ENCODE measurements at places on chromosomes 2 and 18.

- H3K27me3 ChIP-seq: no peaks in the 10 kb centered on the region
- no peak overlapping the region for H3K27ac ChIP-seq
Observed at GRCh38 chr2:114405247-114406116, 37.0 kb upstream of the DPP10 start.

- no peak overlapping the region for H3K27ac ChIP-seq
- H3K4me1 ChIP-seq: no peaks in the 10 kb centered on the region
- H3K4me3 ChIP-seq: no peak overlapping the region
- no peak for DNase-seq
Observed at GRCh38 chr2:38448692-38449410, 71.8 kb upstream of the ATL2 start.

GRCh38 chr18:45386041-45386655, 229.1 kb upstream of the SLC14A2 start:
- no peaks in the 10 kb centered on the region for H3K36me3 ChIP-seq
- no peak for DNase-seq
- no peaks in the 10 kb centered on the region for H3K4me1 ChIP-seq
- no peak overlapping the region for H3K27ac ChIP-seq
- no peaks in the 10 kb centered on the region for H3K27me3 ChIP-seq

DNA sequence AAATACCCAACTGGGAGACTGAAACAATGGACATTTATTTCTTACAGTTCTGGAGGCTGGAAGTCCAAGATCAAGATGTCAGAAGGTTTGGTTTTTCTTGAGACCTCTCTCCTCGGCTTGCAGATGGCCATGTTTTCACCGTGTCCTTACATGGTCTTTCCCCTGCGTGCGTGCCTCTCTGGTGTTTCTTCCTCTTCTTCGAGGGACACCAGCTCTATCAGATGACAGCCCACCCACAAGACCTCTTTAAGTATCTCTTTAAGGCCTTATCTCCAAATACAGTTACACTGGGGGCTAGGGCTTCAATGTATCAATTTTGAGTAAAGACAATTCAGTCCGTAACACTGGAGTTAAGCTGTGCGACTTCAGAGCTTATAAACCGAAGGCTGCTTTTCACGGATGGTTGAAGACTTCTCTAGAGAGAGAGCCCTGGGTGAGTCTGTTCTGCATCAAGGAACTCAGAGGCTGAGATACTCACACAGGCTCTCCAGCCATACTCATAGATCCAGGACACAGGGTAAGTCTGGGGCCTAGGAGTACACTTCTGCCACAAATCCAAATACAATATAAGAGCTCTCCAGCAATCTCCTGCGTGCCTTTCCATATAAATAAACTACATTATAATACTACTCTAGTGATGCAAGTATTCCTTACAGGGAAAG, 339.9 kb upstream of the PKDCC start:
- DNase-seq: no peak
- no peaks in the 10 kb centered on the region for H3K36me3 ChIP-seq
- no peaks in the 10 kb centered on the region for H3K27me3 ChIP-seq
- no peak overlapping the region for H3K4me3 ChIP-seq
- no peak overlapping the region for H3K27ac ChIP-seq

GRCh38 chr2:24856791-24857211, 63.2 kb downstream of the ADCY3 start:
- no peaks in the 10 kb centered on the region for H3K36me3 ChIP-seq
- no peak overlapping the region for H3K27ac ChIP-seq
- H3K4me3 ChIP-seq: no peak overlapping the region
- H3K27me3 ChIP-seq: no peaks in the 10 kb centered on the region
- H3K4me1 ChIP-seq: no peaks in the 10 kb centered on the region

- H3K4me3 ChIP-seq: no peak overlapping the region
- no peaks in the 10 kb centered on the region for H3K36me3 ChIP-seq
- no peak for DNase-seq
- H3K27ac ChIP-seq: no peak overlapping the region
- no peaks in the 10 kb centered on the region for H3K4me1 ChIP-seq
Observed at GRCh38 chr2:35891528-35891927, 464.1 kb upstream of the CRIM1 start.

- no peak for DNase-seq
- H3K36me3 ChIP-seq: no peaks in the 10 kb centered on the region
- no peaks in the 10 kb centered on the region for H3K27me3 ChIP-seq
- no peak overlapping the region for H3K4me3 ChIP-seq
- no peak overlapping the region for H3K27ac ChIP-seq
- H3K4me1 ChIP-seq: no peaks in the 10 kb centered on the region
Observed at GRCh38 chr2:139763705-139764104, 983.5 kb upstream of the NXPH2 start.

Data from CD8-positive, alpha-beta memory T cell (primary cell).